Stimulated activated CD8-positive, alpha-beta memory T cell treated with anti-CD3 and anti-CD28 coated beads, Interleukin-4, amount 100 ng/mL, for 1 hour (primary cell): ENCODE measurements at places on chromosomes 11 and 22.

DNA sequence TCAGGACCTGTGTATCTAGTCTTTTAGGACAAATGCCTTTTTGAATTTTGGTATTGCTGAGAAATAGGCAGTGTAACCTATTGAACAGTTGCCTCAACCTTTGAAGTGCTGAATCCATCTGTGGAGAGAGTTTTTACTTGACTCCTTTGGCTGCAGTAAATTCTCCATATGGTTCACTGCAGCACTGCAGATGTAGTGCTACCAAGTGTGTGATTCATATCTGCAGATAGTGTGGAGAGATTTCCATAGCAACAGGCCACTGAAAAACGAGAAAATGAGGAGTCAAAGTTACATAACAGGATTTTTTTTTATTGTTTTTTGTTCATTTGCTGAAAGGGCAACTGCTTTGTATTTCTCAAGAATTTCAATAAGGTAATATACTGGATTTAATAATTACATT lies 356.1 kb downstream of the RAB38 start:
- no peak for DNase-seq

DNA sequence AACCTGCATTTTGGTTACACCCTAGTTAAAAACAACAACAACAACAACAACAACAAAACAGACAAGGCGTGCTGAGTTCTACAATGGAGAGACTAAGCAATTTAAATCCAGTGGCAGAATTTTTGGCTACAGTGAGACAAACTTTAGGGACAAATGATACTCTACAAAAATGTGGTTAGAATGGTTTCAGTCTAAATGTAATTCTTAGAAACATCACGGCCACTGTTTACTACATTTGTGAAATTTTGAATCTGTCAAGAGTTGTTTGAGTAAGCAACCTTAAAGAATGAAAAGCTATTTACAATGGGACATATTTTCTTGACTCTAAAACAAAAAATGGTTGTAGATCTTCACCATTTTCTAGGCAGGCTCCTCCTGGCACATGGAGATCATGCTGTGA lies 259.4 kb downstream of the SWAP70 start:
- no peak for DNase-seq

DNA sequence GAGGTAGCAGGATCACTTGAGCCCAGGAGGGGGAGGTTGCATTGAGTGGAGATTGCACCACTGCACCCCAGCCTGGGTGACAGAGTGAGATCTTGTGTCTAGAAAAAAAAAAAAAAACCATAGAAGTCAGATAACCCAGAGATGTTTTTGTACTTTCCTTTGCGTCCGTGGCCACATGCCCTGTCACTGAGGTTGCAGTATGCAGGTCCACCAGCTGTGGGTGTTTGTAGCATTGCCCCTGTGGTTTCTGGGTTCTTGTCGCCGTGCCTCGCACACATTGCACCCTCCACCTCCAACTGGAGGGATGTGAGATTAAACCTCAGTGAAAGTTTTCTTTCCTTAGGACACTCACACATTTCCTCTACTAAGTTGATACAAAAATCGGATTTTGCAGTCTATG lies 70.3 kb downstream of the TNRC6B start:
- DNase-seq, result peak; percentile 37

GRCh38 chr22:48478529-48479265 lies 1349.0 kb downstream of the BRD1 start:
- no peak for DNase-seq

DNA sequence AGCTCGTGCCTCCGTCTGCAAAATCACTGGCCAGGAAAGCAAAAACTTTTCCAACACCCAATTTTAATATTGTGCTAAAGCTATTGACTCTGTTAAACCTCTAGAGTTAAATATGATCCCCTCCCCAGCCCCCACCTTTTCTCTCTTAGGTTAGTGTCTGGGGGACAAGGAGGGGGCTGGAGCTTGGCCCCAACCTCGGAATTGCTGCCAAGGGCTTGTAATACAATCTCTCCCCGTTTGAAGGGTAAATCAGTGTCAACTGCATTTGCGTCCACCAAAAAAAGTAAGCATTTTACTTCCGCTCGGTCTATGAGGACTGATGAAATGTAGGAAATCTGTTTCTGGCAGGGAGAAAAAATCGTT lies at the start of gene GAS2:
TSS of gene GAS2 (plus strand) at position 287 of the 363 bp plus-strand sequence. CDS start 8,259 bp downstream, outside the sequence.
- DNase-seq, result no peak

GRCh38 chr11:129895126-129896041 lies at the start of gene NFRKB:
Gene NFRKB, minus strand, starts transcription at chr11:129895578. Its CDS starts 2,729 bp downstream, at chr11:129892849.
- DNase-seq, result peak; percentile 74

DNA sequence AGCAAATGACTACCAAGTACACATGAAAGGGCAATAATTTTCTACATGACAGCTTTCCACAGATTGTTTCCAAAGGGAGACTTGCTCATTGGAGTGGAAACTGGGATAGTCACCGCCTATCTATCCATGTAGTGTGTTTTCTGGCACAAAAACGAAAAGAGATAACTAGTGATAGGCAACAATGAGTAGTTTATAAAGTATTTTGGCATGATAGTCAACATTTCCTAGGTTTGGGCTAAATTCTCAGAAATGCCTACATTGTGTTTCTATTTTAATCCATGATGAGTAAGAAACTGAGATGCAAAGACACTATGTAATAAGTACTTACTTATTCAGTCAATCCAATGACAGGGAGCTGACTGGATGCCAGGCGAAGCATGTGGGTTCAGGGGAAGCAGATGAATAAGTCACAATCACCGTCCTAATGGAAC lies 1129.1 kb downstream of the DLG2 start:
- DNase-seq, result no peak

GRCh38 chr11:97445561-97445960 lies 1055.7 kb downstream of the JRKL start:
- no peak for DNase-seq

DNA sequence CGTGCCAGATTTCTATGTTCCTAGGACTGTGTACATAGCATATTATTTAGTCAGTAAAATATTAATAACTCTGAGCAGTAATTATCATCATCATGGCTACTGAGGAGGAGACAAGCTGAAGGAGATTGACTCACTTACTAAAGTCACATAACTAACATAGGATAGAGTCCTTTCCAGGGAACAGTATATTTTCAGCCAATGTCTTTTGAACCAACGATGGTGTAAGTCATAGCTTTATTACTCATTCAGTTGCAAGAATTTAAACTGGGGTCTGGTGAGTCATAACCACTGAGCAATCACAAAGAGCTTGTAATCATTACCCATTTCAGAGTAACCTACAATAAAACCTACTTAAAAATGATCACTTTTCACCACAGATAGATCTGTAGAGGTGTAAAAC lies 1564.8 kb upstream of the TENM4 start:
- DNase-seq, result no peak

GRCh38 chr11:76629116-76629852 lies 41.3 kb downstream of the LRRC32 start:
- DNase-seq, result no peak

DNA sequence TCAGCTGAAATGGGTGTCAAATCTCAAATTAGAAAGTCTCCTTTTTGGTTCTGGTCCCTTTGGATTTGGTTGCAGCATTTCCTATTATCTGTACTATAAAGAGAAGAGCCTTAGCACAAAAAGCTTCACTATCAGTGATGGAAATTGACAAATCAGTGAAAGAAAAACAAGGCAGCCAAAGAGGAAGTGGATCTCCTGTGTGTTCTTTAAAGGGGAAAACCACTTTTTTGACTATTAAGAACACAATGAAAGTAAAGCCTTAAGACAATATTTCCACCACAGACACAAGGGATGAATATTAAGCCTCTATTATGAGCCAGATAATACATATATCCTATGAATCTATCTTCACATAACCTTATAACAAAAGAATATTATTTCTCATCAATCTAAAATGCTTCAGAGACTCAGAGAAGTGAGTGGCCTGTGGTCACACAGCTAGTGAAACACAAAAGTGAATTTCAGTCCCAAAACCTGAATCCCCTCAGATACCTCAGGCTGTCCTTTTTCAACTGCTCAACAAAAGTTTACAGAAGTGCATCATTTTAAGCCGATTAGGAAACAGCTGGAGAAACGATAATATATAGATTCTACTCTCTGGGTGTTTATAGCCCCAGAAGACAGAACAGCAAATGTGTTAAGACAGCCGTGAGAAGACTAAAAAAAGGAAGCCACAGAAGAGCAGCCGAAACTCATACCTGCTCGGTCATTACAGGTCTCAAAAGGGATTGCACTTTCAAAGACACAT lies 24.4 kb upstream of the FSHB start:
- no peak for DNase-seq

DNA sequence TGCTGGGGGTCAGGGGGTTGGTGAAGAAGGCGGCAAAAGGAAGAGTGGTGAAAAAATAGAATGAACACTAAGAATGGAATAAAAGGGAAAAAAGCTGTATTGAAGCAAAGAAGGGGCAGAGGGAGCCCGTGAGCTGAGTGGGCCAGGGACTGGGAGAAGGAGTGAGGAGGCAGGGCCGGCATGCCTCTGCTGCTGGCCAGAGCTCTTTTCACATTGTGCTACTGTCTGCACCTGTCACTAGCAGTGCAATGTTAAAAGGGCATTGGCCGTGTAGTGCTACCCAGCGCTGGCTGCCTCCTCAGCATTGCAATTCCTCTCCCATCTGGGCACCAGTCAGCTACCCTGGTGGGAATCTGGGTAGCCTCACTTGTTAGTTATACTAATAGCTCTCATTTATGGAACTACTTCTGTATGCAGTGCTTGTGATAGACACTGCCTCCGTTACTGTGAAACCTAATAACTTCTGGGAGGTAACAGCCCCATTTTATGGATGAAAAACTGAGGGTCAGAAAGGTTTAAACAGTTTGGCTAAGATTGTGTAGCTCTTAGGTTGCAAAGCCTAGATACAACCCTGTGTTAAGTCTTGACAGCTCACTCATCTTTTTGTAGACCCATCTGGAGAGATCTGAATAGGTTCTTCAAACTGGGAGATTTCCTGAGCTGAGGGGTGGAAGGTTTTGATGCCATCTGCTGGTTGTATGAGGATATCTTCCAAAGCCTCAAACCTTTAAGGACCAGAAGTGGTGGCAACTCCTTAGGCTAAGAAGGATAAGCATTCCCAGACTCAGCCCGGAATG lies 8.5 kb downstream of the YPEL4 start:
- no peak for DNase-seq

DNA sequence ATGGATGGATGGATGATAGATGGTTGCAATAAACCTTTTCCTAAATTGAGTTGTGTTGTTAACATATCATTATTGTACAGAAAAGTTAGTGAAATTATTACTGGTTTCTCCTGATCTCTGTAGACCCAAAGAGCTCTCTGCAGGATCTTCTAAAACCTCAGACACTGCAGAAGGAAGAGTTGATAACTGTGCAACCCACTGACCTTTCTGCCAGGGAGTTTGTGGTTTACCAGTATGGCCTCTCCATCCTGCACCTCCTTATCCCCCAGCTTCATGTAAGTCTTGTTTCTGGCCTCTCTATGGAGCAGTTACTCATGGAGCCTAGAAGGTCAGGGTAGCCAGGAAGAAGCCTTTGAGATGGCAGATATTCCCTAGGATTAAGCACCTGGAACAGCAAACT lies 45.6 kb downstream of the BTG4 start:
- no peak for DNase-seq

- no peak for DNase-seq
These were observed 191.4 kb downstream of the BUD13 start for GRCh38 chr11:116581349-116581748.

GRCh38 chr22:22691716-22692701 lies 47.6 kb downstream of the GGTLC2 start:
- no peak for DNase-seq

DNA sequence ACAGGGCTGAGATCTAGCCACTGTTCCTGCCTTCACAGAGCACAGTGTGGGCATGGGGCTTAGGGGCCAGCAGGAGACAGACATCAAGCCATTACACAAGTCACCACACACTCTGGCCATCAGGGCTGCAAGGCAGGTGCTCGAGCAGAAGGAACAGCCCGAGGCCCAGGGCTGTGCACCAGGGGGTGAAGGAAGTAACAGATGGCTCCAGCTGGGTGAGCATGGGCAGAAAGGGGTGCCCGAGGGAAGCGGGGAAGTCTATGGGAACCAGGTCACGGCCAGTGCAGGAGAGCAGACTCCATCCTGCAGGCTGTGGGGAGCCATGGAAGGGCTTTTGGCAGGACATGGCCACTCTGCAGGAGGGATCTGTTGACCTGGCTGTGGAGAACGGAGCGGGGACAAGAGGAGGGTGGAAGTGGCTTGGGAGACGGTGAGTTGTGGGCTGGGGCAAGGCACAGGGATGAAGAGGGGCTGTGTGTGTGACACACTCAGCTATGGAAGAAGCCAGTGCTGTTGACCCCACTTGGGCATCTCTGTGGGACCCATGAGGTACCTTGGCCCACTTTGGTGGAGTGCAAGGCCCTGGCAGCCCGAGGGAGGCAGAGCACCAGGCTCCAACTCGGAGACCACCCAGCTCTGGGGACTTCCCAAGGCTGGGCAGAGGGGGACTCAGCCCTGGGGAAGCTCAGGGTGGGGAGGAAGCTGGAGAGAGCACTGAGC lies 3.6 kb downstream of the C11orf68 start:
- no peak for DNase-seq

GRCh38 chr11:133181667-133182066 lies 350.6 kb downstream of the OPCML start:
- no peak for DNase-seq

DNA sequence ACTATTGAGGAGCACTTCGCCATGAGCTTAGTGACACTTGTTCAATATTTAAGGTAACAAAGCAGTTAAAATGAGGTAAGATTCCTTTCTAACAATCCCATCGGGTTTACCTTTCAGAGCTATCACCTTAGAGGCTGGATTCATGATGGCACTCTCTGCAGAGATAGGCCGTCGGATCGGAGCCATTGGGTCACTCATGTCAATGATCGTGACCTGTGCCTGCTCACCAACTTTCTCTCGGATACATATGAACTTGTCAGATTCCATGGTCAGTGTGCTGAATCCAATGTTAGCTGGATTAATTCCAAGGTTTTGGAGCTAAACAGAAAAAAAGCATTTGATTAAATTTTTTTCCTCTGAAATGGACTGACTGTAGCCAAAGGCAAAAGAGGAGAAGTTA lies 16.0 kb downstream of the CLTCL1 start:
- DNase-seq, result no peak

DNA sequence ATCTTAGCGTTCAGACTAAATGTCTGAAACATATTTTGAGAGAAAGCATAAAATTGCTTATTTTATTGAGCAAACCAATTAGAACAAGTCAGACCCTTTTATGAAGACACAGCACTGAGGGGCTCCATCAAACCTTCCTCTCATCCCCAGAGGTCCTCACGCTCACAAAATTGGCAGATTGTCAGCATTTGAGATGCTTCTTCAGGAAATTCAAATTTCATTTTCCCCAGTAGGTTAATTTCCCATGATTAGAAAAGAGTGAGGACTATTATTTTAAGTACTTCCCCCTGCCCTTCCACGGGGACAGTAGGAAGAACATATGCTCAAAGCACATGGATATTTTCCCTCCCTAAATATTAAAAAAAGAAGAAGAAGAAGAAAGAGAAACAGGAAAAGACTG lies 851.8 kb downstream of the BRD1 start:
- DNase-seq, result no peak
